ENCODE measurements at places on chromosomes 5 and 9. TPM values are rescaled to one million over a fixed set of nuclear protein-coding genes. Genes with fewer than 3 reads are reported as not detected.

DNA sequence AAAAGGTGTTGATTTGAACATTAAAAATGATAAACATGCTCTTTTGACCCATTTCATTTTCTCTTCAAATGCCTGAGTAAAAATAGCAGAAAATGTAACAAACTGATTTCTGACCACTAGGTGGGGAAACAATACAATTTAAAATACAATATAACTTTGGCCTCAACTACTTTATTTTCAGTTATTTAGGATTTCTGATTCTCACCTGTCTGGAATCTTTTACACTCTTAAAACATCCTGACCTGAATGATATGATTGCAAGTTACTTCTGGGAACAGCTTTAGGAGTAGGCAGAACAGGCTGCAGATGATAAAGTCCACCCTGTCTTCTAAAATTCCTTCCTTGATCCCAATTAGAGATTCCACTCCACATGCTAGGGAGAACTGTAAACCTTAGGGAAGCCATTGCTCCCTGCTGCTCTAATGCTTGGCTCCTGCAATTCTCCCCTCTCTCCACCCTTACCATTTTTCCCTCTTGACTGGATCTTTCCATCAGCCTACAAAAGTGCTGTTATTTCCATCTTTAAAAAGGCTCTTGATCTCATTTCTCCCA lies 70.3 kb downstream of the FYB1 start:
- no peak for DNase-seq

- no peak for DNase-seq
Measured at GRCh38 chr5:1912951-1913565, 30.3 kb upstream of the IRX4 start.

Gene JMY
- 29.8 TPM for total RNA-seq

GRCh38 chr9:221989-222776 lies 7.5 kb downstream of the DOCK8 start:
- no peak for DNase-seq

GRCh38 chr5:54243483-54244080 lies 66.8 kb downstream of the ARL15 start:
- no peak for DNase-seq

DNA sequence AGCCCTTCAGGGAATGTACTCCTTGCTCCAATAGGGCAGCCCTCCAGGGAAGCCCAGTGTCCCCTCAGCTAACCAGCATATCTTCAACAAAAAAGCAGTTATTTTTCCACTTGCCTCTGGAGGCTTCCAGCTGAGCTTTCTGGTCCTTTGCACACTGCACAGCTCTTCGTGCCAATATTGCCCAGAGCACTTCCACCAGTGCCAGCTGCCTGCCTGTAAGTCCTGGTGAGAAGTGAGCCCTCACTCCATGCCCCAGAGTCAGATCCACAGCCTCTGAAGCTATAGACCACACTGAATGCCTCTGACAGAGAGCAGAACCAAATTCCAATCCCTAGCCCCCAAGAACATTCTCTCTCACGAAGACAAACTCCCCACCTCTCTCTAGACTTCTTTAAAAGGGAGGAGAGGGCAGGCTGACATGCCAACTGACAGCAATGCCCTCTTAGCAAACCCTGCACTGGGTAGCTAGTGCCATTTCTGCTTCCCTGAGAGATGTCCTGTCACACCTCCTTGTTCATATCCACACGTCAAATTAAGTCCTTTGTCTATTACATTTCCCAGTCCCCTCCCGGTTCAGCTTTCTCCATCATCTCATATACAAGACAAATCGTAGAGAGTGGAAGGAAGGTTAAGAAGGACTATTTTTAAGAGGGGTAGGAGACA lies 12.7 kb upstream of the HEXB start:
- DNase-seq: no peak

GRCh38 chr9:111877420-111877819 lies 19.2 kb upstream of the UGCG start:
- DNase-seq: no peak

- DNase-seq: no peak
Measured at GRCh38 chr5:179974946-179975712, 67.4 kb upstream of the TBC1D9B start.

GRCh38 chr9:36665921-36666431 lies 93.3 kb downstream of the MELK start:
- no peak for DNase-seq

DNA sequence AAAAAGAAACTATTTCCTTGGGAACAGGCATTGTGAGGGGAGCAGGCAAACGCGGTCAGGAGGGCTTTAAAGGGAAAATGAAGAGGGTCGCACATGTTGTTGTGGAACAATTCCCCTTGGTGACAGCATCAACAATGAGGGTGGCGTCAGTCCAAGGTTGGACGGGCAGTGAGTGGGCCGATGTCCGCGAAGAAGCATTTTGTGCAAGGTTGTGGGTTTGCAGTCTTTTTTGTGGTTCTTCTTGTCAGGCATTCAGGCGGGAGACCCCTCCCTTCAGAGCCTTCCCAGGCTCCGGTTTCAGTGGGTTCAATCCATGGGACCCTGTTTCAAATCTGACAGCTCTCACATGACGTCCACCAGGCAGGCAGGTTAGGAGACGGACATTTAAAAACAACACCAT lies 11.1 kb upstream of the SLC6A19 start:
- no peak for DNase-seq

Gene MXD3
- 4.9 TPM for total RNA-seq

Gene OLFM1
- 9.6 TPM for total RNA-seq

GRCh38 chr9:13994240-13994639 lies 319.7 kb downstream of the NFIB start:
- DNase-seq: no peak

GRCh38 chr5:172410662-172411483 lies 43.5 kb downstream of the SH3PXD2B start:
- no peak for DNase-seq

DNA sequence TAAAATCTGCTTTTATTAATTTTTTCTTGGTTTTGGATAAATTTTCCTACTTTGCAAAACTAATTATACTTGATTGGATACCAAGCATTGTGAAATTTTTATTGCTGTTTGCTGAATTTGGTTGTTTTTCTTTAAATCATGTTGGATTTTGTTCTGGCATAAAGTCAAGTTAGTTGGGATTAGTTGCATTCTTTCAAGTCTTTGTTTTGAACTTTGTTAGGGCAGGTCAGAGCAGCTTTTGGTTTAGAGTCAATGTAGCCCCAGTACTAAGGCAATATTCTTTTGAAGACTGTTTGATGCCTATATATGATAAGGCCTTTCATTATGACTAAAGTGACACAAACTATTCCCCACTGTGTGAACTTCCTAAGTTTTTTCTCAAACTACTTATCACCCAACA lies 531.1 kb downstream of the RASEF start:
- no peak for DNase-seq

DNA sequence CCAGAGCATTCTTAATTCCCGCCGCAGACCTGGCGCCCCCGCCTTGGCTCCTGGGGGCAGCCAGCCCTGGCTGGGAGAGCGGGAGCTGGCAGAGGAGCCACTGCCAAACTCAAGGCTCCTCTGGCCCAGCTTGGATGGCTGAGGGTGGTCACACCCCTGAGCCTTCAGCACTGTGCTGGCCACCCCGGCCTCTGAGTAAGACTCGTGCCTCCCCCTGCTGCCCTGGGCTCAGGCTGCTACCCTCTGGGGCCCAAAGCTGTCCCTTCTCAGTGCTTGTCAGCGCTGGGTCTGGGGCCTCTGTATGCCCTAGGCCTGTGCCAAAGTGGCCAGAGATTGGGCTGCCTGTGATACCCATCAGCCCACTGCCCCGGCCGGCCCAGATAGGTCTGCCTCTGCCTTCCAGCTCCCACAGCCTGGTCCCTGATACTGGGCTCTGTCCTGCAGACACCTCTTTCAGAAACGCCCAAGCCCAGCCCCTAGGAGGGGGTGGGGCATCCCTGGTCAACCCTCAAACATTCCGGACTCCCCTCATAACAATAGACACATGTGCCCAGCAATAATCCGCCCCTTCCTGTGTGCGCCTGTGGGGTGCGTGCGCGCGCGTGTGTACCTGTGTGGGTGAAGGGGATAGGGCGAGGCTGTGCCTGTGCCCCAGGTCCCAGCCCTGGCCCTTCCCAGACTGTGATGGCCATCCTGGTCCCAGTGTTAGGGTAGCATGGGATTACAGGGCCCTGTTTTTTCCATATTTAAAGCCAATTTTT lies 4.4 kb upstream of the PRR7 start:
- DNase-seq: no peak

DNA sequence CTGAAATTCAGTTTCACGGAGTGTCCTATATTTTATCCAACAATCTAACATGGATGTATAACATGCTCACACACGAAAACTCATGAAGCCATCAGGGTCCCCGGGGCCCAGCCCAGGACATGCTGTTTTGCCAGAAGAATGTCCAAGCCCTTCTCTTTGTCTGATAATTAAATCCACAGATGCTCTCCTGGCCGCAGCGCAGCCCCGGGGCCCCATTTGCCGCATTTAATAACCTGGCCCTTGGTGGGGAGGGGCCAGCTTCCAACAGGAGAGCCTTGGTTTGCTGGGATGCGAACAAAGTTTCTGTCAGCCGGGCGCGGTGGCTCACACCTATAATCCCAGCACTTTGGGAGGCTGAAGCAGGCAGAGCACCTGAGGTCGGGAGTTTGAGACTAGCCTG lies 30.0 kb downstream of the PLPP7 start:
- no peak for DNase-seq

GRCh38 chr5:10343486-10343885 lies 10.0 kb upstream of the MARCHF6 start:
- DNase-seq: no peak

GRCh38 chr9:135480071-135480939 lies 723 bp downstream of the PPP1R26 start:
- no peak for DNase-seq

DNA sequence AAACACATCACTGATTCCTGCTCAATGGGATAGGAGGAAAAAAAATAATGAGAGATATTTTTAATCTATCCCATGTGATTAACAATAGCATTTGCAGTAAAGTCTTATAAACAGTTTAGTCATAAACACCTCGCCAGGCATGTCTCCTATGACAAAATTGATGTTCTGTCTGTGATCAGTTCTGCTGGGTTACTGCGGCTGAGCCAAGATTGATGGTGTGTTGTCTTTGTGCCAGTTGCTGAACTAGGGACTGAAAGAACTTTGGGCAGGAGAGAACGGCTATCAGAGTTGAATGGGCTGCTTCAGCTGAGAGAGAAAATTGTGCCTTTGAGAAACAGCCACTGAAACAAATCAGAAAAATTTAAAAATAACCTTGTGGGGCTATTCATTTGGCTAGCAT lies 37.3 kb upstream of the MAMDC2 start:
- DNase-seq: peak; percentile 28
